Pancreas (tissue), 10 donors: ENCODE measurements at places on chromosomes 11 and 22. TPM values are rescaled to one million over a fixed set of nuclear protein-coding genes. Genes with fewer than 3 reads are reported as not detected.
A peak's percentile ranks its signal among the peaks of the same experiment; 100 is the strongest.

DNA sequence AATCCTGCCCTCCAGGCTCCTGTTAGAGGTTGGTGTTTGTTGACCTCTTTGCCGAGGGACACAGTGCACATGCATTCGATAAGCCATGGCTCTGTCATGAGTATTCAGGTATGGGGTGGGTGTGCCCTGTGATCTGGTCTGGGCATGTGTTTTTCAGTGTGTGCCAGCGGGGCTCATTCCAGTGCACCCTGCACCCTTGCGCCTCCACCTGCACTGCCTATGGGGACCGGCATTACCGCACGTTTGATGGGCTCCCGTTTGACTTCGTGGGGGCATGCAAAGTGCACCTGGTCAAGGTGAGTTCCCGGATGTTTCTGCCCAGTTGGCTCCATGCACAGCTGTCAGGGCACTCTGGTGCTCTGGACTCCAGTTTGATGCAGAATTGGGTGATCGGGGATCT lies 44.2 kb downstream of the OTOG start:
- no peaks in the 10 kb centered on the region for H3K27me3 ChIP-seq
- no peak overlapping the region for H3K27ac ChIP-seq
- DNase-seq, result peak; percentile 6
- no peaks in the 10 kb centered on the region for H3K4me1 ChIP-seq
- no peaks in the 10 kb centered on the region for H3K36me3 ChIP-seq

DNA sequence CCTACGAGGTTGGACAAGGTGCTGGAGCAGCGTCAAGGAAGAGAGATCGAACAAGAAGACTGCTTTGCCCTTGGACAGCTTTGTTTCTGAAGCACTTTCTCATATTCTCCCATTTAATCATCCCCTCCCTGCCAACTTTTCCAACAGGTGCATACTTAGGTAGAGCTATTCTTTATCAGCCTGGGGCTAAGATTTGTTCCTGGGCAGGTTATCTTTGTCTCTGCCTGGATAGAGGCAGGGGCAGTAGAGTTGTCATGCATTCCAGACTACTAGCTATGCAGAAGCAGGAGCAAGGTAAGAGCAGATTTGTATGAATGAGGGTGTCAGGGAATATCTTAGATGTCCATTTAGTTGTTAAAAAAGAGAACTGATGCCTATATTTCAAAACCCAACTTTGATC lies 82.3 kb downstream of the PTPRJ start:
- no peaks in the 10 kb centered on the region for H3K27me3 ChIP-seq
- no peak overlapping the region for H3K27ac ChIP-seq
- no peaks in the 10 kb centered on the region for H3K36me3 ChIP-seq

GRCh38 chr22:19868333-19868732 lies 13.7 kb upstream of the GNB1L start:
- DNase-seq, result no peak
- H3K4me3 ChIP-seq, result no peak overlapping the region
- H3K36me3 ChIP-seq, result no peaks in the 10 kb centered on the region
- no peaks in the 10 kb centered on the region for H3K4me1 ChIP-seq
- no peak overlapping the region for H3K27ac ChIP-seq

DNA sequence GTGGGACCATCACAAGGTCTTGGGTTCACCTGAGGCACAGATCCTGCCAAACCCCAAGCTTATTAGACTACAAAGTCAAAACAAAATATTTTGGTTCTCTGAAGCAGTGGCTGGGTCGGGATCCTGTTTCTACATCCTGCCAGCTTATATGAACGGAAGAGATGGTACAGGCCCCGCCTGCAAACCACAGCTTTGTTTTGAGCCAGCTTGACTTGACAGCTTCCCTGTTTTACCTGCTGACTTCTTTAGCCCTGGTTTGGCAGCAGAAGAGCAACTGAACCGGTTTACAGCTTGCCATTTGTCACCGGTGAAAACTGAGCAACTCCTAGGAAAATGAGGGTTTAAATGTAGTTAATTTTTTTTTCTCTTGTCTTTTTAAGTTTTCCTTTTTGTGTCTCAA lies 11.4 kb downstream of the PACS1 start:
- no peak overlapping the region for H3K4me3 ChIP-seq
- H3K27ac ChIP-seq, result peak overlapping the region; percentile 30
- peak; percentile 45 for DNase-seq
- no peaks in the 10 kb centered on the region for H3K27me3 ChIP-seq
- H3K36me3 ChIP-seq, result no peaks in the 10 kb centered on the region
- H3K4me1 ChIP-seq, result peaks cover 30% of the 10 kb centered on the region

- no peak overlapping the region for H3K4me3 ChIP-seq
- no peaks in the 10 kb centered on the region for H3K27me3 ChIP-seq
- no peaks in the 10 kb centered on the region for H3K36me3 ChIP-seq
- no peak overlapping the region for H3K27ac ChIP-seq
These were observed 61.5 kb downstream of the NUP98 start for GRCh38 chr11:3735827-3736226.

DNA sequence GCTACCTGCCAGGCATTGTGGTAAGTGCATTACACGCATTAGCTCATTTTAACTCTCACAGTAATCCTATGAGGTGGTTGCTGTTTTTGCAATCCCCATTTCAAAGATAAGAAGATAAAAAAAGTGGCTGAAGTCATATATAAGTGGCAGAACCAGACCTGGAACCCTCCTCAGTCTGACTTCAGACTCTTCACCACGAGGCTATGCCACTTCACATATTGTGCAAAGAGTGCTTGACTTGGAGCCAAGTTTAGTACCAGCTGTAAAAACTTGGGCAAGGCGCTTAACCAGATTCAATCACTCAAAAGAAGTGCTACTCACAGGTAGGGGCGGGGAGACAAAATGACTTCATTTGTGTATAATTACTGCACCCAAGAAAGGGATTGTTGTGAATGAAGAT lies 15.3 kb downstream of the BPIFC start:
- H3K36me3 ChIP-seq, result no peaks in the 10 kb centered on the region
- H3K4me3 ChIP-seq, result no peak overlapping the region
- no peak overlapping the region for H3K27ac ChIP-seq
- no peak for DNase-seq

GRCh38 chr11:12291766-12292165 lies 85.6 kb upstream of the PARVA start:
- no peaks in the 10 kb centered on the region for H3K36me3 ChIP-seq
- no peak overlapping the region for H3K27ac ChIP-seq
- DNase-seq, result no peak
- no peak overlapping the region for H3K4me3 ChIP-seq
- H3K27me3 ChIP-seq, result no peaks in the 10 kb centered on the region

DNA sequence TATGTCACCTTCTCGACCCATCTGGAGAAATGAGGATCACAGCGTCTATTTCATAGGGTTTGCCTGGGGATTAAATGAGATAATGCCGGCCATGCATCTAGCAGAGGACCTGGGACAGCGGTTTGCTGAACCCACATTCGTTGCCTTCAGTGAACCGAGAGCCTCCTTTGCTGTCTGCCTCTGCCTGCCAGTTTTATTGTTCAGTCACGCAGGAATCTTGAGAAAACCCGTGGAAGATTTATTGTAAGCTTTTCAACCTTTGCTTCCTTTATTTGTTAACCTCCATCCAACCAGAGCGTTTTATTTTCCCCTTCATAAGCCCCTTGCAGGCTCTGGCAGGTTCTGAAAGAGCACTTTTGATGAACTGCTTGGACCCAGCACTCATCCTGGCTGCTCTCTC lies 202.3 kb upstream of the SYN3 start:
- H3K27me3 ChIP-seq, result no peaks in the 10 kb centered on the region
- no peak overlapping the region for H3K4me3 ChIP-seq
- H3K4me1 ChIP-seq, result no peaks in the 10 kb centered on the region
- H3K36me3 ChIP-seq, result no peaks in the 10 kb centered on the region
- H3K27ac ChIP-seq, result no peak overlapping the region

DNA sequence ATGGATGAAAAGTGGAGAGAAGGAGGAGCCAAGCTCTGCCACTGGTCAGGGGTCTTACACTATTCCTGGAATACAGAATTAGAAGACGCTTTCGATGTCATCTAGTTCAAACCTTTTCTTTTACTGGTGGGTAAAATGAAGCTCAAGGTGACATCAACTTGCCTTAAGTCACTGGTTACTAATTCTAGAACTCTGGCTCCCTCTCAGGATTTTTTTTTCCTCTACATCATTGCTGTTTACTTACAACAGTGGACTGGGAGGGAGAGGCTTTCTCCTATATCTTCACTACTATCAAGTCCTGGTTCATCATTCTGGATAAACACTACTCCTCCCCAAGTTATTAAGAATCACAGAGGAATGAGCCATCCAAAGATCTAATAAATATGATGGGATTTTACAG lies 82.9 kb downstream of the ETS1 start:
- no peak overlapping the region for H3K4me3 ChIP-seq
- DNase-seq, result no peak
- H3K27ac ChIP-seq, result no peak overlapping the region
- H3K36me3 ChIP-seq, result no peaks in the 10 kb centered on the region

DNA sequence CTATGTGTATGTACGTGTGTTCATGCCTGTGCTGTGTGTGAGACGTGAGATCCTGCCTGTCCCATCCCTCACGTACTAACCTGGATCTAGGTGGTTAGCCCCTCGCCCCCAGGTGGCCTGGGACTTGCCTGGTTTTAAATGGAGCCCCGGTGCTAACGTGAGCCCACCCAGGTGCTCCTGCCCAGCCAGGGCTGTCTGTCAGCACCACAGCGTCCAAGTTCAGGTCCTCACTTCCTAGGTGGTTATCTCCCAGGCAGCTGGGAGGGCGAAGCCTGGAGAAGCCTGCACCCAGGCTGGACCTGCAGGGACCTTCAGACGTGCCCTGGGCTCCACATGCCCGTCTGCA lies 86.0 kb downstream of the KCNQ1 start:
- H3K27ac ChIP-seq, result no peak overlapping the region
- H3K36me3 ChIP-seq, result no peaks in the 10 kb centered on the region
- no peaks in the 10 kb centered on the region for H3K27me3 ChIP-seq
- H3K4me1 ChIP-seq, result no peaks in the 10 kb centered on the region

Gene MPPED2
- 4.4 TPM for total RNA-seq

Gene HBB
- total RNA-seq, result 2.2 TPM

GRCh38 chr11:69839516-69839915 lies 20.3 kb upstream of the FGF3 start:
- DNase-seq, result no peak
- no peaks in the 10 kb centered on the region for H3K36me3 ChIP-seq
- H3K27ac ChIP-seq, result no peak overlapping the region
- H3K27me3 ChIP-seq, result no peaks in the 10 kb centered on the region
- no peaks in the 10 kb centered on the region for H3K4me1 ChIP-seq

Gene ELMOD1
- not detected for total RNA-seq

DNA sequence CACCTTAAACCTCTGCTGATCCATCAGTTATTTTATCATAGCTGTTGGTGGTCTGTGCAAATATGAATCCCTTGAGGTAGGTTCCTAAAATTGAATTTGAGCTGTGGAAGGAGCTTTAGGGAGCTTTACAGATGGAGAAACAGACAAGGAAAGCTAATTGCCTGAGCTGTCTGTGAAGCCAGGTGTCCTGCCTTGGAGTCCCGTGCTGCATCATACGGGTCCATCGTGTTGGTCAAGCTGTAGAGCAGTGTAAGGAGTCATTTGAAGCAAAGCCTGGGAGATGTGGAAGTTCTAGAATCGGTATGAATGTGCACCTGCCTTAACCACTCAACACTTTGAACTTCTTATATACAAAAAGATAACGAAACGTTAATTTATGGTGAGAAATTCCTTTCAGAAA lies 1.0 kb downstream of the POLA2 start:
- no peaks in the 10 kb centered on the region for H3K4me1 ChIP-seq
- H3K27me3 ChIP-seq, result no peaks in the 10 kb centered on the region
- H3K36me3 ChIP-seq, result no peaks in the 10 kb centered on the region
- H3K4me3 ChIP-seq, result no peak overlapping the region

- no peak for DNase-seq
- H3K27ac ChIP-seq, result no peak overlapping the region
- no peaks in the 10 kb centered on the region for H3K36me3 ChIP-seq
- no peak overlapping the region for H3K4me3 ChIP-seq
These were observed 66.3 kb upstream of the NAV2 start for GRCh38 chr11:19646308-19646707.

- peak overlapping the region; percentile 100 for H3K27ac ChIP-seq
- peak overlapping the region; percentile 98 for H3K4me3 ChIP-seq
- peaks cover 30% of the 10 kb centered on the region for H3K4me1 ChIP-seq
- no peaks in the 10 kb centered on the region for H3K27me3 ChIP-seq
These were observed 80.7 kb upstream of the PPARA start for GRCh38 chr22:46069521-46070214.

Gene TIMP3
- total RNA-seq, result 14.0 TPM

GRCh38 chr11:117221775-117222517 lies 9.9 kb downstream of the PCSK7 start:
- no peaks in the 10 kb centered on the region for H3K36me3 ChIP-seq
- peaks cover 31% of the 10 kb centered on the region for H3K4me1 ChIP-seq
- no peak overlapping the region for H3K4me3 ChIP-seq
- H3K27ac ChIP-seq, result peak overlapping the region; percentile 50

- no peak overlapping the region for H3K4me3 ChIP-seq
- no peaks in the 10 kb centered on the region for H3K27me3 ChIP-seq
- H3K27ac ChIP-seq, result no peak overlapping the region
- no peak for DNase-seq
These were observed 33.8 kb downstream of the NEAT1 start for GRCh38 chr11:65456418-65456817.

- H3K36me3 ChIP-seq, result no peaks in the 10 kb centered on the region
- H3K4me1 ChIP-seq, result peaks cover 35% of the 10 kb centered on the region
- no peak overlapping the region for H3K4me3 ChIP-seq
These were observed 191.8 kb upstream of the E2F8 start for GRCh38 chr11:19432370-19433061.

DNA sequence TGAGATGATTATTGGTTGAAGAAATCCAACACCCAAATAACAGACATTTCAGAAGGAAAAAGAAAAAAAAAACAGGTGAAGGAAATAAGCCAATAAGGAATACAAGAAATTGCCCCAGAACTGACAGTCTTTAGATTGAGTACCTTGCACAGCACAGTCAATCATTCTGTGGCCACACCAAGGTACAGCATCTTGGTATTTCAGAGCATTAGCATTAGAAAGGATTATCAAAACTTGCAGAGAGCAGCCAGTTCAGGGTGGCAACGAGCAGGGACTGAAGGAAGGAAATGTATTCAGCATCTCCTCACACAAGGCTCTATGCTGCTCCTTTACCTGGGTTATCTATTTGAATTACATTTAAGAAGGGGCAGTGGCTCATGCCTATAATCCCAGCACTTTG lies 2.1 kb downstream of the ADA2 start:
- no peak for DNase-seq
- H3K27ac ChIP-seq, result no peak overlapping the region
- no peaks in the 10 kb centered on the region for H3K4me1 ChIP-seq
- no peaks in the 10 kb centered on the region for H3K36me3 ChIP-seq
- H3K27me3 ChIP-seq, result no peaks in the 10 kb centered on the region

DNA sequence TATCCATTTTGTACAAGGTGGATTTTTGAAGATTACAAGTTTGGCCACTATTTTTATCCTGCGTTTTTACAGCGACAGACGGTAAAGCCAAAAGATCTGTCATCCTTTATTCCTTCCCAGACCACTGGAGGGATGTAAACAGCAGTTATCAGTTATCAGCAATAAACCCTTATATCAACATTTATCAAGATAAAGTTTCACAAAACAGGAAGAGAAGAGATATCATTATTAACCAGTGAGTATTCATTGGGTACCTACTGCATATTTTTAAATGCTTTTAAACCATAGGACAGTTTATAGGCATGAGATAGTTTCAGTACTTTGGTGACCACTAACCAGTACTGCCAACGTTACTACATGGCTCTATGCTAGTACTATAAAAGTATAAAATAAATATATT lies 5.9 kb upstream of the REXO2 start:
- no peak overlapping the region for H3K27ac ChIP-seq
- no peaks in the 10 kb centered on the region for H3K27me3 ChIP-seq
- DNase-seq, result no peak

- H3K36me3 ChIP-seq, result no peaks in the 10 kb centered on the region
- no peaks in the 10 kb centered on the region for H3K27me3 ChIP-seq
- H3K4me3 ChIP-seq, result no peak overlapping the region
- H3K27ac ChIP-seq, result peak overlapping the region; percentile 56
These were observed 24.1 kb downstream of the DGCR2 start for GRCh38 chr22:19098157-19098556.
